ENCODE measurements at places on chromosomes 16 and 17.
A peak's percentile ranks its signal among the peaks of the same experiment; 100 is the strongest.

- no peak for DNase-seq
These were observed 1.3 kb downstream of the KCTD2 start for GRCh38 chr17:75048249-75048878.

GRCh38 chr16:22191532-22192260, 14.4 kb upstream of the EEF2K start:
- DNase-seq, result no peak

DNA sequence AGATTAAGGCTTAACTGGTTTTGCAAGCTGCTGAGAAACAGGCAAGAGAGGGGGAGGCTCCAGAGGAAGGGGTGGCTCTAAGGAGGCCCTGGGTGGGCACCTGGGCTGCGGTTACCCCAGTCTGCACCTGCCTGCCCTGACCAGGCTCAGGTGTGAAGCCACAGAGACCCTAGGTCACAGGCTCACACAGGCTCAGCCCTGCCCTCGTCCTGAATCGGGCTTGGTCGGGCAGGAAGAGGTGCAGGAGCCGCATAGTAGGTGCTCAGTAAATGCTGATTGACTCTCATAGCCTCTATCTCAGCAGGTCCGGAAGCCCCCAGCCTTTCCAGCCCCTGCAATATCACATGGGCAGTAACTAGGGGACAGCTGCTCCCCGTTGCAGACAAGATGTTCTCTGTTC, 203.4 kb downstream of the GSG1L start:
- no peak for DNase-seq

GRCh38 chr17:75649687-75650086, 16.5 kb downstream of the SMIM5 start:
- no peak for DNase-seq

DNA sequence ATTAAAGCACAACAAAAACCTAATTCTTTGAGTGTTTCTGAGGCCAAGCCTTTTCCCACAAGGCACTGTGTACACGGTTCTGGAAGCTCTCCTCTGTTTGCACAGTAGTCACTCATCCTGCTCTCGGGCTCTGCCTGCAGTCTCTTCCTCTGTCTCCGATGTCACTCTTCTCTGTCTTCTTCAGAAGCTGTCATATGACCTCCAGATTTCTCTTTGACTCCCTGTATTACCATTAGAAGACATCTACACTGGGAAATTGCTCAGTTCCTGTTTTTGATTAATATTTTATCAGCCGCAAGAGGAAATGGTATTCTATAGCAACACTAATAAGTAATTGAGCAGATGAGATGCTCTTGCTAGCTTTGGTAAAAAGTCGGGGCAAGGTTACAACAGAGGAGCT, 422.9 kb downstream of the WWOX start:
- DNase-seq, result no peak

DNA sequence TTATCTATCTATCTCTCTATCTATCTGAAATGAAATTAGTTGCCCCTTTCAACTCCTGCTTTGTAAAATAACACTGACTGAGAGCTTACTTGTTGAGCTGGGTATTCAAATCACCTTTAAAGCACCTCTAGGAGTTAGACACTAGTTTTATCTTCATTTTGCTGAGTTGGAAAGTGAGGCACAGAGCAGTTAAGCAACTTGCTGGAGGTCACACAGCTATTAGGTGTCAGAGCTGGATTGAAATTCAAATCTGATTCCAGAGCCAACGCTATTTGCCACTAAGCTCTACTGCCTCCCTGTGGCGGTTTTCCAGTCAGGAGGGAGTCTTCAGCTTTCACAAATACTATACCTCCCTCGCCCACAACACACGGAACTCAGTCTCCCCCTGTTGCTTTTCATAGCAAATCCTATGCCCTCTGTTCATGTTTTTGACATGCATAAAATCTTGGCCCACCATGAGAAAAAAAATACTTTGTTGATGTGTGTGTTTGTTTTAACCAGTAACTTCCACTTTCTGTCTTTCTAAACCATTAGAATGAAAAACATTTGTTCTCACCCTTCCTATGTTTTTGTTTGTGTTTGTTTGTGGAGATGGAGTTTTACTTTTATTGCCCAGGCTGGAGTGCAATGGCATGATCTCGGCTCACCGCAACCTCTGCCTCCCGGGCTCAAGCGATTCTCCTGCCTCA, 74.8 kb upstream of the SMURF2 start:
- DNase-seq, result no peak

DNA sequence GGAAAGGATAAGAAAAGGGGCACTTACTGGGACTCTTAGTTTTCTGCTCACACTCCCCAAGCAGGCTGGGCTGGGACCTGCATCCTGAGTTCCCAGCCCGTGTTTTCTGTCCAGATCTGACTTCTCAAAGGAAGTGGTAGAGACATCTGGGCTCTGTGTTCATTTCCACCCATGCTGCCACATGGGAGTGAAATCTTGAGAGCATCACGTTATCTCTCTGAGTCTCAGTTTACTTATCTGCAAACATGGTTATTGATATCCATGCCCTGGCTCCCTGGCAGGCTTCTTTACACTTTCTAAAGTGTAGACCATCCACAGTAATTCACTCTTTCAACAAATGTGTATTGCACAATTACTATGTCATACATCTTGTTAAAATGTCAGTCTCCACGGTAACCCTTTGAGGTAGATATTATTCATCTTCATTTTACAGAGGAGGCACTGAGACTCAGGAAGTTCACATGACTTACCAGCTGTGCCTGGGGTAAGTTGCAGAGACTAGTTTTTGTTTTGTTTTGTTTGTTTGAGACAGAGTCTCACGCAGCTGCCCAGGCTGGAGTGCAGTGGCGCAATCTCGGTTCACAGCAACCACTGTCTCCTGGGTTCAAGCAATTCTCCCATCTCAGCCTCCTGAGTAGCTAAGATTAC, 3.4 kb downstream of the ZNF688 start:
- DNase-seq, result peak; percentile 26

DNA sequence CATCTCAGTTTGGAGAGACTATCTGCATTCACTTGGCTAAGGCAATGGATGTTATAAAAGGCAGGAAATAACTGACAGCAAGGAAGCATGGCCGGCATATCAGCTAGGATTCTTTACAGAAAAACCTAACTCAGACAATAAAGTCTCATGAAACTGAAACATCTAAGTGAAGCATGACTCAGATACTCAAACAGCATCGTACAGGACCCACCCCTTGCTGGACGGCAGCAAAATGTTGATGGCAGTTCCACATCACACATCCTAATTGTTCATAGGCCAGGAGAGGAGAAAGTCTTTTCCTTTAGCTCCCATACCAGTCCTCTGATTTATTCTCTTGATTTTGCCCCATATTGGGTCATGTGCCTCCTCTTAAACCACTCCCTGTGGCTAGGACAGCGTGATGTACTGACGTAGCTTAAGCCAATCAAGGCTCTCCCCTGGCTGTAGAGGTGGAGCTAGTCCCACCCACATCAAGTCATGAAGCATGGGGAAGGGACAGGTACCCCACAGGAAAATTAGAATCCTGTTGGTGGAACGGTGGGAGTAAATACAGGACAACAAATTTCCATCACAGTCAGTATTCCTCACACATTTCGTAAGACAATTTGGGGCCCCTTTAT, 178.9 kb downstream of the IRX3 start:
- no peak for DNase-seq

DNA sequence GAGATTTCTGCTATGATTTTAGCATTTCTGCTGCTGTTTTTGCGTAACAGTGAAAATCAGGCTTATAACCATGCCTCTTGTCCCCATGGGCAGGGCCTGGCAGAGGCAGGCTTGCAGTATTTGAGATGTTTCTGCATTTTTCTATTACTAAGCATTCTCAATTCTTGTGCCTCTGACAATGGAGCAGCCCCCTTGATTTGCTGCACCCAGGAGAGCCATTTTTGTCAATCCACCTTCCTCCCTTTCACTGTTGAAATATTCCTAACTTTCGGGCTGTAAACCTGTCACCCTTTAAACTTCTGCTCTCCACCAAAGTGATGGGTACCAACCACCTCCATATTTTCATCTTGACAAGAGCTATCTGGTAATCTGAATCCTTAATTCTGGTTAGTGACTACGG, 178.1 kb downstream of the CNTNAP4 start:
- DNase-seq, result no peak

DNA sequence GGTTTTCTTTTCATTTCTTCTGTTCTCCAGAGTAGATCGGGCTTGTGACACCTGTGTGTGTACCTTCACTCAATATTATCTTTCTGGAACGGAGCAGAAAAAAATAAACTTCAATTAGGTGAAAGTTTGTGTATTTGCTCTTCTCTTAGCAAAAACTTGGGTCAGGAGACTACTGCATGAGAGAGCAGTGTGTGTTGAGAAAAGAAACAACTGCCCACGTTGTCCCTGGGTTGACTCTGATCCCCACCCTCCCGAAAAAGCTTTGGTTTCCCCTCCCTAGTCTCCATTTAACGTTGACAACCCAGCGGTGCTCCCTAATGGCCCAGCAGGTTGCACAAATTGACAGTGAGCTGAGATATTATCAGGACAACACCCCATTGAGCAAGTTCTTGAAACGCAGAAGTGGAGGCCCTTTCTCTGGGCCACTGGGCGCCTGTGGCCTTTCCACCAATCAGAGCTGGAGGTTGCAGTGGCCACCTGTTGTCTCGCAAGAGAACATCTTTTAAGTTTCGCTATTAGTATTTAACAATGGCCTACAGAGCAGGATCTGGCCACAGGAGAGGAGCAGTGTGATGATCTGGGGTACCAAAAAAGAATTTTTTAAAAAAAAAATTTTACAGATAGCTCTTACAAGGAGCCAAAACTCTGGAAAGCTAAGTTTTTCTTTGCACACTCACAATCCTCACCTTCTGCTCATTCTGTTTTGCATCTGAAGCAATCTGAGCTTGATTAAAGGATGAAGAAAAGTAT, 1.5 kb upstream of the TOX3 start:
- no peak for DNase-seq

DNA sequence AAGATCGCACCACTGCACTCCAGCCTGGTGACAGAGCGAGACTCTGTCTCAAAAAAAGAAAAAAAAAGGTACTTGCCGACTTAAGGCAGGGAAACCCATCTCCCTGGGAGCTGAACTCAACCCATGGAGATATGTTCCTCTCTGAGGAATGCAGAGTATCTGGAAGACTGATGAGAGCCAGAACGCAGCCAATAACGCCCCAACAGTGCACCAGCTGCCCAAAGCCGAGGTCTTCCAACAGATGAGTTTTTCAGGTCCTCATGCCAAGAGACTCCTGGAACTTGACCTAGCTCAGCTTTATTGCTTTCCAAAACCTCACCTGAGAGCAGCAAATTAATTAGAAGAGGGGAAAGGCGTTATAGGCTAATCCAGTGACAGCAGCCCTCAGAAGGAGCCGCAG, 9.4 kb downstream of the ELAC2 start:
- no peak for DNase-seq

GRCh38 chr17:68807998-68808772, 147.0 kb downstream of the ABCA8 start:
- DNase-seq, result no peak

DNA sequence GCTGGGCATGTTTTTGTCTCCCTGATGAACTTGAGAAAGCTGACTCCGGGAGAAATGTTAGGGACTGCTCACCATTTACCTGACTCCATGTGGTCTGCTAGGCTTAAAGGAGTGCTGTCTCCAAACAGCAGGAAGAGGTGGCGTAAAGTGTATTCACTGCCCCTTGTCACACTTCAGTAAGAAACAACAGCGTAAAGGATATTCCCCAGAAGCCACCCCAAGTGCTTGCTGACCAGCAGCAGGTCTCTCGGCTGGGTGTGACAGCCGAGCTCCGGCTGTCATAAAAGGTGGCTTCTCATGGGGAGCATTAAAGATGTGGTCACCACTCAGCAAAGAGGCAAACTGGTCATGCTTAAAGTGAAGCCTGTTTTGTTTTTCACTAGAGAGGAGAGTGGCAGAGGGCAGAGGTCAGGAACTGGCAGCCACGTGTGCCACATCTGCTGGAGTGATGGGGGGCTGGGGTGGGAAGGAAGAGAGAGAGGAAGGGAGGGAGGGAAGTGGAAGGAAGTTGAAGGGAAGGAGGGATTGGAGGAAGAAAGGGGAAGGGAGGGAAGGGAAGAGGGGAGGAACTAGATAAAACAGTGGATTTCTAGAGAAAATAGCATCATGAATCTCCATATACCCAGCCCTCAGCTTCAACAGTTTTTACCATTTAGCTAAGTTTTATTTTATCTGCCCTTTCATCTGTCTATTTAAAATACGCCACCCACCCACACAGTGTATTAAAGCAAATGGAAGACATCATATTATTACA, 119.3 kb downstream of the CLEC16A start:
- no peak for DNase-seq

DNA sequence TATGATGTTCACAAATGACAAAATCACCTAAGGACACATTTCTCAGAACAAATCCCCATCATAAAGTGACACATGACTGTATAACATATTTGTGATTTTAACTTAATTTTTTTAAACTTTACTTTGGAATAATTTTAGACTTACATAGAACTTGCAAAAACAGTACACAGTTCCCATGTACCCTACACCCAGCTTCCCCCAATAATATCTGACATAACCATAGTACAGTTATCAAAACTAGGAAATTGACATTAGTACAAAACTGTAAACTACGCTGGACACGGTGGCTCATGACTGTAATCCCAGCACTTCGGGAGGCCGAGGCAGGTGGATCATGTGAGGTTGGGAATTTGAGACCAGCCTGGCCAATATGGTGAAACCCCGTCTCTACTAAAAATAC, 24.8 kb downstream of the CDC27 start:
- DNase-seq, result no peak

GRCh38 chr16:11896486-11897176, 19.1 kb downstream of the GSPT1 start:
- DNase-seq, result no peak

DNA sequence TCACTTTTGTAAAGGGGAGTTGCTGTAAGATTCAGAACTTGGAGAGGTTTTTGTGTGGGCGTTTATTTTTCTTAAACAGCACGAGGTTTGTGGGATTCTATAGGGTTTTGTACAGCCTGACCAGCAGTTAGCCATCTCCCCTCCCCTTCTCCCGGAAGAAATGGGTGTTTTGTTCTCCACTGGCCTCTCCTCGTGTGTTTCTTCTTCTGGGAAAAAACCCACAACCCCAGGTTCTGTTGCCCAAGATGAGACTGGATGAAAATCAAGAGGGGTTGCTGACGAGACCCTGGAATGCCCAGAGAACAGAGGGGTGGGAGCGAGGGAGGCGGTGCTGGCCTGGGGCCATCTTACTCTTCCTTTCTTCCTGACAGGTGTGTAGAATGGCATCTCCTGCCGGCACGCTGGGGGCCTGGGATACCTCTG, 186.1 kb downstream of the MSI2 start:
- no peak for DNase-seq

Measured in germinal center (tissue), 1 donor.